ENCODE measurements at places on chromosomes 11 and 22.

DNA sequence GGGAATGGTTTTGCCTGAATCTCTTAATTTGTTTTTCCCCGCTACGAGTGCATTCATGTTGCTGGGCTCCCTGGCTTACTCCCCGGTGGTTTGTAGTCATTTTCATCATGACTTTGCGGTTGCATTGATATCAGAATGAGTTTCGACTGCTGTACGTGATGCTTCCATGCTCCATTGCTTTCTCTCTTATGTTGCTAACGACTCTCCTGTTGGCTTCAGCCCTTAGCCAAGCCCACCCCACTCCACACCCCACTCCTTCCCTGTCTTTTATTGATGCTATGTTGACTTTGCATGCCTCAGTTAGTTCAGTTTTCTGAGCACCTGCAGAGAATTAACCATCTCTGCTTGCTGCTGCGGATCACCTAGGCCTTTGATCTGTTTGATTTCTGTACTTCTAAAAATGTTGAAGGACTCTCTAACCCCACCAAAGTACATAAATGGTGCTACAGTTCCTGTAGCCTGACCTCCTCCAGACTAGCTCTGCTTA, 65.3 kb downstream of the ARFGAP2 start:
- DNase-seq, result no peak

DNA sequence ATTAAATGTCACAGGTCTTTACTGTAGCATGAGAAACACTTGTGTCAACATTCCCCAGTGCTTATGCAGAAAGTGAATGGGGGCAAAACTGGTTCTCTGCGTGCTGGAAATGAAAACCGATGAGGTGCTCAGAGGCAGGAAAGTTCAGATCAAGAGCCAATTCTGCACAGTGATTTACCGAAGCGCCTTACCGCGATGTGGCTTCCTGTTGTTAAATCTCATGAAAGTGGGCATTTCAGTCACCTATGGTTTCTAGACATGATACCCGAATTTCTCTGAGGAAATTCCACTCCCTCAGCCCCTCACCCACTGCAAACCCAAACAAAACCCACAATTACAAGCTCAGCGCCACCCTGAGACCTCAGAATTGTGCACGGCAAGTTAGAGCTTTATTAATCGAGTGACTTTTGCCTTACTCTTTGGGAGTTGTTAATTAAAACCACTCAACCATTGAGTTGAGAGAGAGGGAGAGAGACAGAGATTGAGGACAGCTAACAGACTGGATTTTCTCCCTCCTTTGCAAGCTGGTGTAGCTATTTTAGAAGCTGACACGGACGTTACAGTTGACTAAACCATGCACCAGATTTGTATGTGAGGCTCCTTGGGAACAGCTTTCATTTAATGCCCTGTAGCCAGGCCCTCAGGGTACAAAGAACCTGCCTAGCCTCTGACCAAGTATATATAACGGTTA, 196.4 kb downstream of the DBX1 start:
- DNase-seq, result no peak

- no peak for DNase-seq
Observed at GRCh38 chr22:28171115-28171514, 252.1 kb upstream of the PITPNB start.

GRCh38 chr11:64523456-64524157, 67.4 kb upstream of the SLC22A12 start:
- DNase-seq, result no peak

DNA sequence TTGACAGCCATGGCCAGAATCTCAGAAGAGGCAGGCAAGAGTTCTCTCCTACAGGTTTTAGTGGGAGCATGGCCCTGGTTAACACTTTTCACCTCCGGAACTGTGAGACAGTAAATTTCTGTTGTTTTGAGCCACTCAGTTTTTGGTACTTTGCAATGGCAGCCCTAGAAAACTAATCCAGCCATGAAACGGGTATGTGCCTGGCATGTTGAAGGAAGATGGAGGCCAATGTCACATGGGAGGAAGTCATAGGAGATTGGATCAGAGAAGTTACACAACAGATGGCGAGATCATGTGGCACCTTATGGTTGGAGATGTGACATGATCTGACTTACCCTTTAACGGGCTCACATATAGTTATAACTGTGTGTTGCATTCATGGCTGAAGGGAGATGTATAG, 63.2 kb upstream of the EED start:
- no peak for DNase-seq

DNA sequence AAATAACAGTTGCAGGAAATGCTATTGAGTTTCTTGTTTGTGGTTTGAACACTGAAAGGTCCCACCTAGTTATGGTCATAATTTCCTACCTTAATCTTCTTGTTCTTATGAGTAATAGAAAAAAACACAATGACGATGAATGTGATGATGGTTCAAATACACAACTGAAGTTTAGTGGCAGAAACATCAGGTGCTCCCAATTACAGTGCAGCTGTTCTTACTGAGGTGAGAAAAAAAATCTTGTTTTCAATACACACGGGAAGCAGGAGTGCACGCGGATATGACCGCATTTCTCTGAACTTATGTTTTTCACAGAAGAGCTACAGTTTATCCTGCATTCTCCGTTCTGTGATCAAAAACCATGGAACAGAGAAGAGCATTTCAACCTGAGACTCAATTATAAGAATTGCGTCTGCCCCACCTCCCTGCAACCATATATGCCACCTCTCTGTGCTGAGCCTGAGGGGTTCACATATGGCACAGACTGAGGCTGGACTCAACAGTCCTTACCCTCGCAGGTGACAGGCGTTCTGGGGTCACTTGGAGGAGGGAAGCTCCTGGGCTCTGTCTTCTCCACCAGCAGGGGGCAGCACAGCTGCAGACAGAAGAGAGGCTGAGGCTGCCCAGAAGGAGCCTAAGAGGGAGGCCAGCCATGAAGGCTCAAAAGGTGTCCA, 99.7 kb upstream of the IGLL5 start:
- peak; percentile 66 for DNase-seq

DNA sequence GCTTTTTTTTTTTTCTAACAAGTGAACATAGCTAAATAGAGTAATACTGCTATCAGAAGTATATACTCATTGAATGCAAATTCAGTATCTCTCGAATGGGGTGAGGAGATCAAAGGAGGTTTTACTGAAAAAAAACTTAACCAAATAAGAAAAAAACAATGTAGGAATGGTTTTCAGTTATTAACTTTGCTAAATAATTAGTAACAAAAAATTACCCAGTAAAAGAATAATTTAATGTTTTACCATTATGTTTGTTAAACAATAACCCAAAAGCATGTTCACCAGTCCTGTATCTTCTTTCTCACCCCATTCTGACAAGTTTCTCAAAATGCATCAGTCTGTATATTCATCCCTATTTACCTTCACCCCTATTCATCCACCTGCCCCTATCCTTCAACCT, 22.6 kb upstream of the CTSC start:
- DNase-seq, result no peak

DNA sequence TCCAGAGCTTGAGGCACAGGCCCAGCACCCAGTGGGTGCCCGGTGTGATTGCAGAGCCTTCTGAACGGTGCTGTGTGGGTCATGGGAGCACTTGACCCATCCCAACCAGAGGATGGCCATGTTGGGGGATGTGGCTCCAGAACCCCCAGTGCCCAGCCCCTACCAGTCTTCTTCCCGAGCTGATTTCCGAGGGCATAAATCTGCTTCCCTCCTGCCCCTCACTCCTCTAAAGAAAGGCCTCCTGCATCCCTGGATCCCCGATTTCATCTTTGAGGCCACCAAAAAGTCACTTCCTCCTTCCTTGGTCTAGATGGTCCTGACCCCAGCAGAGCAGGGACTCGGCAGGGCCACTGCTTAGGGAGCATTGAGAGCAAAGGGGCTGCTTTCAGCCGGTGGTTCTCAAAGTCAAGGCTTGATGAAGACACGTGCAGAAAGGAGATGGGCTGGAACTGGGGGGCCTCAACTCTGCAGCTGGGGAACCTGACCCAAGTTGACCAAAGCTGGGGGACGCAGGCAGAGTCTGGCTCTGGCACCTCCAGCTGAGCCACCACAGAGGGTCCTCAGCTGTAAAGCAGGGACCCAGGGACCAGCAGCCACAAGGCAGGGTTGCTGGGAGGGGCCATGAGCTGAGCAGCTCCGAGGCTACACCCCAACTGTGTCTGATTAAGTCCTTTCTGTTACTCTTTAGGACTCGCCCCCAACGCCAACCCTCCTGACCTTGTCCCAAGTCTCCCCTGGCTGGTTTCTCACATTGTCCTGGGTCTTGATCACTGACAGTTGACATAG, 56.6 kb downstream of the LINC01488 start:
- no peak for DNase-seq

GRCh38 chr11:83409476-83409875, 123.3 kb upstream of the CCDC90B start:
- DNase-seq, result no peak

DNA sequence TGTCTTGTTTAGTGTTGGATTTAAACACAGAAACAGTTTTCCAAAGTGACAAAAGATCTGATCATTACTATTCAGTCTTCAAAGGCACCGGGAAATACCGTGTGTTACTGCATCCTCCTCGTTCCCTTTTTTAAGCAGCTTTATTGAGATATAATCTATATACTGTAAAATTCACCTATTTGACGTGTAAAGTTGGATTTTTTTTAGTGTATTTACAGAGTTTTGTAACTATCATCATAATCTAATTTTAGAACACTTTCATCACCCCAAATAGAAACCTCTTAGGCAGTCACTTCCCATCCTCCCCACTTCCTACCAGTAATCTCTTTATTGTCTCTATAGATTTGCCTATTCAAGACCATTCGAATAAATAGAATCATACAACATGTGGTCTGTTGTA, 1.4 kb downstream of the ANO5 start:
- DNase-seq, result no peak

DNA sequence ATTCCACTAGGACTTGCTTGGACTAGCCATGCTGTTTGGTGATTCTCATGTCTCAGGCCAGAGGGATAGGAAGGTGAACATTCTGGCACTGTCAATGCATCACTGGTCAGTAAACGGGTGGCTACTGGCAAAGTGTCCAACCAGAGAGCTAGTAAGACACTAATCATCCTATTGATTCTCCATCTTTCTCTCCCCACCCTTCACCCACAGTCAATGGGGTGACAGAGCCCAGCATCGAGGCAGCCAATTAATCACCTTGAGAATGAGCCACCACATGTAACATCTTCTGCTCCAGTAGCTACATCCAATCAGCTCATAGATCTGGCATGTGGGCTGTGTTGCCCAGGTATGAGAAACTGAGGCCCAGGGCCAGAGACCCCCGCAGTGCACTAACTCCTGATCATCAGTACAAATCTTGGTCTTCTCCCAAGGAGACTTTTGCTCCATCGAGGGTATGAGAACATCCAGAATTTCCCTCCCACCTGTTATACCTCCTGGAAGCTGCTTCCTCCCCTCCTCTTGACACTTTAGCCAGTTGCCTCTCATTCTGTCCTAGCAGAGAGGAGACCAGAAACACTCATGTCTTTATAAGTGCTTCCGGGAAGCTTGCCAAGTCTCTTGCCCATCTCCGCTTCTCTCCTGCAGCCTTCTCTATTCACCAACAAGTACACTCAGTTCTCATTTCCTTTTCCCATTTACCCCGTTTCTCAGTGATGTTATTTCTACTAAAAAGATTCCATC, 17.0 kb downstream of the HTR3A start:
- DNase-seq, result no peak

GRCh38 chr11:61151545-61152252, 9.5 kb downstream of the VPS37C start:
- DNase-seq, result no peak

GRCh38 chr11:47977623-47978022, 2.7 kb upstream of the PTPRJ start:
- DNase-seq, result no peak

DNA sequence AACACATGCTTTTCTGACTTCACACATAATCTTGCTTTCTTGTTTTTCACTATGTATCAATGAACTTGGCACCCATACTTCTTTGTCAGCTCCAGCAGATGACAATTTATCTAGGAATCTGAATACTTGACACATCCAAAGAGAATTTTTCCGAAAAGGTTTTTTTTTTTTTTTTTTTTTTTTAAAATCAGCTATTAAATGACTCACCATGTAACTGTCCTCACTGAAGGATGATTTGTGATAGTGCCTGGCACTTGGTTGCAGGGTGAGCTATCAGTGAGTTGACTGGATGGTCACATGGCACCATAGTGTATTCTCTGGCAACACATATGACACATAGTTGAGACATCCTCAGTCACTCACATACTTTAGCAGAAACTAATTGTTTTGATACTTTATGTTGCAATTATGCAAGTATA, 133.4 kb upstream of the E2F8 start:
- DNase-seq, result no peak

- no peak for DNase-seq
Observed at GRCh38 chr11:1411301-1411700, 21.6 kb downstream of the BRSK2 start.

DNA sequence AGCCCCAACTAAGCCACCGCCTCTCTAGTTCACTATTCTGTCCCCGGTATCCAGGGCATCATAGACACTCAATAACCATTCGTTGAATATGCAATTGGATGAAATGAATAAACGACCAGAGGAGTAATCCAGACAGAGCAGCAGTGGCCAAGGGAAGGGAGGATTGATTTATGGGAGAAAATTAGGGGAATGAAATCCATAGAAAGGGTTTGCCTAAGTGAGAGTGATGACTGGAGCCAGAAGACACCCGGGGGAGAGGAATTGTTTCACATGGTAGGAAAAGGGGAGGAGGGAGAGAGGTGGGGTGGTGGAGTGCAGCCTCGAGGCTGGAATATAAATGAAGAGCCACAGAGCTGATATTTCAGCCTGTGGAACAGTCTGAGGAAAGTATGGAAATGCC, 168.2 kb downstream of the COMMD9 start:
- no peak for DNase-seq

DNA sequence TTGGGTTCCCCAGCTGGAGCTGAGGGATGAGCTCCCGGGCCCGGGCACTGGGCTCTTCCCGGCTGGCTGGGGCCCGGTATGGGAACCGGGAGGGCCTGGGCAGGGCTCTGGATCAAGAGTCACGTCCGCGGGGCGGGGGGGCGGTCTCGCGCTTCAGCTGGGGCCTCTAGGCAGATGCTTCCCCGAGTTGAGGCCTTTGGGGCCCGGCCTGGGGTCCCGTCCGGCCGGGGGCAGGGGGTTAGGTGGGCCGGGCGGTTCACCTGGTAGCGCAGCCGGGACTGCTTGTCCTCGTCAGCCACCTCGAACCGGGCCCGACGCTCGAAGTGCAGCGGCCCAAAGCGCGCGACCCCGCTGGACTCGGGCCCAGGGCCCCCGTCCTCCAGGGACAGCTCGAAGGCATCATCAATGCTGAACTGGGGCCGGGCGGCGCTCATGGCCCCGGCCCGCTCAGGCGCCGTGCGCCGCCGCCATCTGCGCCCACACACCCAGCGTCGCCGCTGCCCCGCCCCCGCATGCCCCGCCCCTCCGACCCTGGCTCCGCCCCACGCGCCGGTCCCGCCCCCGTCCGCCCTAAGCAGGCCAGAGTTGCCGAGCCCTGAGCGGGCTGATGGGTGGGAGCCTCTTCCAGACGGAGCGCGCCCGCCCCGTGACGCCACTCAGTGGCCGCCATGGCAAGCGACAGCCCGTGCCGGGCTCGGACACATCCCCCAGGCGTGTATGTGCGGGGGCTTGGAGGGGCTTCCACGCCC, at the start of gene TMEM134:
Gene TMEM134, minus strand, starts transcription at position 493 of the 749 bp plus-strand sequence. Its CDS starts 59 bp downstream, at position 434.
- DNase-seq, result peak; percentile 89

DNA sequence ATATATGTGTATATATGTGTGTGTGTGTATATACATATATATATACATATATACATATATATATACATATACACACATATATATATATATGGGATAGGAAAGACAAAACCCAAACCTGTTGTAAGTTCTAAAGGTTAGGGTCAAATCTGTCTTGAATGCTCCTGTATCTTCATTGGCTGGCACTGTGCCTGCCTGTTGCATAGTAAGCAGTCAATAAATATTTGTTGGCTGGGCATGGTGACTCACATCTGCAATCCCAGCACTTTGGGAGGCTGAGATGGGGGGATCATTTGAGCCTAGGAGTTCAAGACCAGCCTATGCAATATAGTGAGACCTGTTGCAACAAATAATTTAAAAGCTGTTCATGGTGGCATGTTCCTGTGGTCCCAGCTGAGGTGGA, 205.4 kb downstream of the DBX1 start:
- DNase-seq, result no peak

All from stimulated activated CD4-positive, alpha-beta T cell treated with anti-CD3 and anti-CD28 coated beads, Interleukin-4, amount 100 ng/mL, for 48 hours (primary cell).